ENCODE measurements at places on chromosomes 7 and 10. TPM values are rescaled to one million over a fixed set of nuclear protein-coding genes. Genes with fewer than 3 reads are reported as not detected.

GSTO2 gene
- total RNA-seq, result 0.15 TPM

FGFBP3 gene
- not detected for total RNA-seq

PLEKHS1 gene
- 1.1 TPM for total RNA-seq

ADAM8 gene
- total RNA-seq, result 3.3 TPM

SNX10 gene
- 5.5 TPM for total RNA-seq

ADRA2A gene
- total RNA-seq, result 1.4 TPM

AKR1C4 gene
- total RNA-seq, result not detected

CALHM1 gene
- total RNA-seq, result not detected

DOCK1 gene
- total RNA-seq, result 54.8 TPM

IQUB gene
- total RNA-seq, result 18.5 TPM

CYP2C18 gene
- total RNA-seq, result not detected

CCDC7 gene
- total RNA-seq, result 24.7 TPM

MYH16 gene
- total RNA-seq, result not detected

CHN2 gene
- 9.7 TPM for total RNA-seq

FAM237B gene
- total RNA-seq, result not detected

EBLN1 gene
- total RNA-seq, result not detected

EBF3 gene
- 4.6 TPM for total RNA-seq

PRSS2 gene
- not detected for total RNA-seq

SLC26A5 gene
- not detected for total RNA-seq

HOXA2 gene
- total RNA-seq, result 7.0 TPM

SPDYE9 gene
- not detected for total RNA-seq

KIF11 gene
- 0.47 TPM for total RNA-seq

TRIM73 gene
- 1.5 TPM for total RNA-seq

All from gastroesophageal sphincter (tissue), 4 donors.